ENCODE measurements at places on chromosomes 4 and X. TPM values are rescaled to one million over a fixed set of nuclear protein-coding genes. Genes with fewer than 3 reads are reported as not detected.

DNA sequence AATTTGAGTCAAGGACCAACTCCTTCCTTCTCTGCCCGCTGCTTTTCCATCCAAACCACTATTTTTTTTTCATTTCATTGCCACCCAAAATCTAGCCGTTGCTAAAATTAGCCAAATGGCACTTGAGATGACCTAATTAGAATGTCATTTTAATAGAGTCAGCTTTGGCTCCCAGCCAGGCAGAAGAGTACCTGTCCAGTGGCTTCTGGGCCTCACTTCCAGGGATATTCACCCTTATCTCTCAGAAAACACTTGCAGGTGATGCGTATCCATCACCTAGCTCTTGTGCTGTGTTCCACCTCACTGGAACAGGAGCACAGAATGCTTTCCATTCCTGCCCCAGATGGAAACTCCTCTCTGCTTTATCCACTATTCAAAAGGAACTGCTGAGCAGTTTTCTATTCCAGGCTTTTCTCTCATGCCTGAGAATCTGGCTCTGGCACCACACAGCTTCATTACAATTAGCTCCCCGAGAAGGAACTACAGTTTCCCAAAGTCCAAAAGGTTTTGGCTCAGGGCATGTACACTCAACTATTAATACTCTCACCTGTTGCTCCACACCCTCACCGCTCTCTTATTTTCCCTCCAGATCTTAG is 18.5 kb downstream of the MAGEA9B start:
- no peaks in the 10 kb centered on the region for H3K36me3 ChIP-seq
- no peak overlapping the region for H3K4me3 ChIP-seq
- DNase-seq = no peak
- no peaks in the 10 kb centered on the region for H3K27me3 ChIP-seq
- H3K27ac ChIP-seq = no peak overlapping the region

GRCh38 chrX:137101273-137101990 is 67.6 kb upstream of the GPR101 start:
- DNase-seq = no peak
- H3K36me3 ChIP-seq = no peaks in the 10 kb centered on the region
- no peak overlapping the region for H3K27ac ChIP-seq
- peaks cover 27% of the 10 kb centered on the region for H3K27me3 ChIP-seq
- no peaks in the 10 kb centered on the region for H3K4me1 ChIP-seq

The TAF1 gene
- total RNA-seq = 46.5 TPM

DNA sequence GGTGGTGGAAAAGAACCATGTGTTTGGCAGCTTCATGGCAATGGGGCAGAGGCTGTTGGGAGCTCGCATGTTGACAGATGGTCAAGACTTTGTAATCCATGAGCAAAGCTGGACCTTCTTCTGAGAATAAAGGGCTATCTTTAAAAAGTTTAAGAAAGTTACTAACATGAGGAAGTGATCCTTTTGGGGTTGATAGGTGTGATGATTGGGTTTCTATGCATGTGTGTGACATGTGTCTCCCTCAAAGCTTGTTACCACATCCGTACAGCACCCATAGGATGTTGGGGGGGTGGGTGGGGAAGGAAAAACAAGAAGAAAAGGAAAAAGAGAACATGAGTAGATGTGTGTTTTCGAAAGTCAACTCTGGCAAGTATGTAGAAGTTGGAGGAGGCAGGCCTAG is 123.0 kb upstream of the TLR3 start:
- no peak for DNase-seq
- no peaks in the 10 kb centered on the region for H3K36me3 ChIP-seq
- no peak overlapping the region for H3K27ac ChIP-seq
- peaks cover 13% of the 10 kb centered on the region for H3K4me1 ChIP-seq
- H3K4me3 ChIP-seq = no peak overlapping the region

The PAGE5 gene
- total RNA-seq = not detected

- peaks cover 3% of the 10 kb centered on the region for H3K4me1 ChIP-seq
- H3K4me3 ChIP-seq = no peak overlapping the region
- H3K27ac ChIP-seq = no peak overlapping the region
- no peak for DNase-seq
- H3K36me3 ChIP-seq = no peaks in the 10 kb centered on the region
These were observed 133.4 kb downstream of the AREG start for GRCh38 chr4:74578329-74578728.

DNA sequence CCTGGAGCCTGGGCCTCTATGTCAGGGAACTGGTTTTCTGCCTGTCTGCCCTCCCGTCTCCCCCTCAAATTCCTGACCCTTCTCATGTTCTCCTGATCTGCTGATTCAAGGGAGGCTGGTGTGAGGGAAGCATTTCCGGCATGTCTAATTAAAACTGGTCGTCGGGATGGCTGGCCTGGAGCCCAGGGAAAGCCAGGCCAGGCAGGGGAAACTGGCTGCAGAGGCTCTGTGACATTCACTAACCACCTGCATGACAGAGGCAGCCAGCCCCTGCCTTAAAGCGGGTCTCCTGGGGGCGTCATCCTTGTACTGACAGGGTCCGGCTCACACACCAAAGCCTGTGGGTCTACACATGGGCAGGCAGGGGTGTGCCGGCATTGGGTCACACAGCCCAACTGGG is 35.2 kb downstream of the ABLIM2 start:
- no peak for DNase-seq
- peak overlapping the region; percentile 78 for H3K27ac ChIP-seq

- peaks cover 52% of the 10 kb centered on the region for H3K36me3 ChIP-seq
- no peak overlapping the region for H3K4me3 ChIP-seq
- H3K4me1 ChIP-seq = no peaks in the 10 kb centered on the region
- H3K27ac ChIP-seq = no peak overlapping the region
These were observed 16.2 kb downstream of the NELFA start for GRCh38 chr4:1992468-1993168.

GRCh38 chr4:17230727-17231126 is 281.2 kb downstream of the QDPR start:
- peaks cover 17% of the 10 kb centered on the region for H3K4me1 ChIP-seq
- no peak overlapping the region for H3K27ac ChIP-seq
- no peak overlapping the region for H3K4me3 ChIP-seq
- H3K27me3 ChIP-seq = no peaks in the 10 kb centered on the region
- no peaks in the 10 kb centered on the region for H3K36me3 ChIP-seq
- no peak for DNase-seq

- H3K4me3 ChIP-seq = no peak overlapping the region
- H3K4me1 ChIP-seq = no peaks in the 10 kb centered on the region
- no peaks in the 10 kb centered on the region for H3K36me3 ChIP-seq
- no peak overlapping the region for H3K27ac ChIP-seq
These were observed 141.8 kb downstream of the MXRA5 start for GRCh38 chrX:3204606-3205005.

The SPANXC gene
- not detected for total RNA-seq

The UGT2B10 gene
- total RNA-seq = not detected

The KCNIP4 gene
- total RNA-seq = 2.6 TPM

The IGSF1 gene
- 8.8 TPM for total RNA-seq

DNA sequence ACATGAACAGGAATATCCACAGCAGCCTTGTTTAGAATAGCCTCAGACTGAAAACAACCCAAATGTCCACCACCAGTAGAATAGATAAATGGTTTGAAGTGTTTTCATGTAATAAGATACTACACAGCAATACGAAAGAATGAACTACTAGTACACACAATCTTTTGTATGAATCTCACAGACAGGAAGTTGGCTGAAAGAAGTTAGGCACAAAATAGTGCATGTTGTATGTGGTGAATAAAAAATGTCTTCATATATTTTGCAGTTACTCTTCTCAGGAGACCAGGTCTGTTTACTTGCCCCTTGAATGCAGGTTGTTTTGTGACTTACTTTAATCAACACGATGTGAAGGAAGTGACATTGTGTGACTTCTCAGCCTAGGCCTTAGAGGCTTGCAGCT is 75.9 kb upstream of the LEF1 start:
- peaks cover 24% of the 10 kb centered on the region for H3K4me1 ChIP-seq
- no peaks in the 10 kb centered on the region for H3K27me3 ChIP-seq
- no peak for DNase-seq
- H3K36me3 ChIP-seq = peaks cover 5% of the 10 kb centered on the region
- no peak overlapping the region for H3K4me3 ChIP-seq

- no peak for DNase-seq
- no peaks in the 10 kb centered on the region for H3K36me3 ChIP-seq
- H3K27me3 ChIP-seq = peaks cover 42% of the 10 kb centered on the region
- no peak overlapping the region for H3K27ac ChIP-seq
- peaks cover 6% of the 10 kb centered on the region for H3K4me1 ChIP-seq
- no peak overlapping the region for H3K4me3 ChIP-seq
These were observed 43.0 kb upstream of the HMX1 start for GRCh38 chr4:8914461-8915171.

GRCh38 chrX:131802836-131803626 is 220.1 kb upstream of the STK26 start:
- peaks cover 30% of the 10 kb centered on the region for H3K36me3 ChIP-seq
- no peak overlapping the region for H3K4me3 ChIP-seq
- H3K27ac ChIP-seq = no peak overlapping the region
- no peak for DNase-seq
- H3K4me1 ChIP-seq = no peaks in the 10 kb centered on the region
- H3K27me3 ChIP-seq = no peaks in the 10 kb centered on the region

- H3K4me3 ChIP-seq = no peak overlapping the region
- H3K4me1 ChIP-seq = peaks cover 2% of the 10 kb centered on the region
- H3K27ac ChIP-seq = no peak overlapping the region
These were observed 11.1 kb upstream of the LRAT start for GRCh38 chr4:154732669-154733068.

GRCh38 chrX:24619647-24620046 is 27.5 kb downstream of the PCYT1B start:
- H3K4me3 ChIP-seq = no peak overlapping the region
- H3K36me3 ChIP-seq = peaks cover 5% of the 10 kb centered on the region
- no peak overlapping the region for H3K27ac ChIP-seq
- H3K27me3 ChIP-seq = no peaks in the 10 kb centered on the region
- H3K4me1 ChIP-seq = peaks cover 16% of the 10 kb centered on the region

GRCh38 chr4:175380841-175381240 is 431.2 kb downstream of the GPM6A start:
- H3K36me3 ChIP-seq = no peaks in the 10 kb centered on the region
- H3K27ac ChIP-seq = no peak overlapping the region
- no peaks in the 10 kb centered on the region for H3K27me3 ChIP-seq
- no peak for DNase-seq
- H3K4me3 ChIP-seq = no peak overlapping the region

DNA sequence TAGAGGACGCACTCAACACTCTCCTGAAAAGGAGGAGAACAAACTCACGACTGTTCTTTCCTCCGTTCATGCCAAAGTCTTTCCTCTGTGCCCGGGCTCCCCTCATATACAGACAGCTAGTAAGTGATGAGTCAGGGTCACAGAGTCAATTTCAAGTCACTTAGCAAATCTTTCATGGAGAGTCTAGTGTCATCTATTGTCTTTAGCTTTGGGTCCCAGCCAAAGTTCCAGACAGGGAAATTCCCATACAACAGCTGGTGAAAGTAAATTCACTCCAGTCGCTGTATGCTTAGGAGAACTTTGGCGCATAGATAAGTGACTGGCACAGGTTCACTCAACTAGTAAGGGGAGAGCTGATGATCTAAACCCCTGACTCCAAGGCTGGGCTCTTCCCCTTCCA is 226.5 kb downstream of the MID1 start:
- H3K27me3 ChIP-seq = no peaks in the 10 kb centered on the region
- H3K36me3 ChIP-seq = no peaks in the 10 kb centered on the region
- no peak overlapping the region for H3K4me3 ChIP-seq
- no peak for DNase-seq
- no peaks in the 10 kb centered on the region for H3K4me1 ChIP-seq
- no peak overlapping the region for H3K27ac ChIP-seq

DNA sequence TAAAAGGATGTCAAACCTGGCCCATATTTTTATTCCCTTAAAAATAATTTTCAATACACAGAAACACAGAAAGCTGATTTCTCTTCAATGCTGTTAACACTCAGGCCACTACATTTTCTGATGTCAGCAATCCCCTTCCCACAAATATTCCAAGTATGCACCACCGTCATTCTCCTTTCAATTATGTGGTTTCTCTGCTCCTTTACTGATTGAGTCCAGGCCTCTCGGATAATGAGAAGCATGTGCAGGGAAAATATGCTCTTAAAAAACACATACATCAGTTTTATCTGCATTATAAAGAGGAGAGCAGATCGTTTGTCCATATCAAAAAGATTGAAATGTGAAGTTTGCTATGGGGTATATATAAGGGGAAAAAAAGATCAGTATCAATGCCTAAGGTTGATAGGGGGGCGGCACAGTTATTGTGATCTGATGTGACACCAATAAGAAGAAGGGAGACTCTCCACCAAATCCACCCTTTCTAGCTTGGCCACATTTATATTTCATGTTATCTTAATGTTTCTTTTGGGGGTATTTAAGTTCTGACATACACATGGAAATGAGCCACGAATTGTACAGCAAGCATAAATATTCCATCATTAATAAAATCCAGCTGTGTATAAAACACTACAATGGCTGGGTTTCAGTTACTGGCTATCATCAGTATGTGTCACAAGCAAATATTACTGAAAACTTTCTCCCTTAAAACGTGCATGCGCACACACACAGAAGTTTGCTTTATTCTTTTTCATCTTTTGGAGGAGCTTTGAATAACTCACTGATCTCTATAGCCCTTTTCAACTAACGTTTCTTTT is 6.4 kb downstream of the AMOT start:
- no peaks in the 10 kb centered on the region for H3K27me3 ChIP-seq
- peak overlapping the region; percentile 47 for H3K4me3 ChIP-seq
- peak overlapping the region; percentile 95 for H3K27ac ChIP-seq
- H3K36me3 ChIP-seq = peaks cover 14% of the 10 kb centered on the region
- DNase-seq = no peak

- no peak overlapping the region for H3K4me3 ChIP-seq
- no peak for DNase-seq
- H3K27ac ChIP-seq = no peak overlapping the region
- H3K4me1 ChIP-seq = peaks cover 5% of the 10 kb centered on the region
These were observed 17.4 kb downstream of the COL4A5 start for GRCh38 chrX:108456971-108457477.

DNA sequence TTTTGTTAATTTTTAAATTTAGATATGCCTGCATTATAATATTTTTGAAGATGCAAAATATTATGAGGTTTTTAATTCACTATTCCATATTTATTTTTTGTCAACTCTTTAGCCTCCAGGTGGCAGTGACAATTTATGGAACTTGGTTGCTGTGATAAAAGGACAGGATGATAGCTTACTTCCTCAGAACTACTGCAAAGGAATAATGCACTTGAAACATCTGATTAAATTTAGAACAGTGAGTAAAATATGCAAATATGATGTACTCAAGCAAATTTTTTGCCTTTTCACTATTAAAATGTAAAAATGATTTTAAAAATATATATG is 45.1 kb downstream of the SPATA4 start:
- H3K4me3 ChIP-seq = no peak overlapping the region
- H3K27ac ChIP-seq = no peak overlapping the region
- no peaks in the 10 kb centered on the region for H3K27me3 ChIP-seq
- H3K4me1 ChIP-seq = peaks cover 4% of the 10 kb centered on the region
- no peak for DNase-seq
- no peaks in the 10 kb centered on the region for H3K36me3 ChIP-seq

The ANOS1 gene
- total RNA-seq = 5.1 TPM

GRCh38 chrX:153055871-153056749 is at the start of gene PNMA3:
Gene PNMA3, plus strand, starts transcription at chrX:153056470. Its CDS starts 586 bp downstream, at chrX:153057056.
- no peak for DNase-seq
- H3K4me3 ChIP-seq = peak within 1 kb of the TSS; percentile 51
- no peaks in the 10 kb centered on the region for H3K36me3 ChIP-seq
- peaks cover 20% of the 10 kb centered on the region for H3K27me3 ChIP-seq
- no peak within 1 kb of the TSS for H3K27ac ChIP-seq
- peaks cover 8% of the 10 kb centered on the region for H3K4me1 ChIP-seq

- no peak for DNase-seq
- H3K27me3 ChIP-seq = no peaks in the 10 kb centered on the region
- H3K36me3 ChIP-seq = peaks cover 1% of the 10 kb centered on the region
- H3K4me3 ChIP-seq = no peak overlapping the region
These were observed 151.0 kb downstream of the TMEM164 start for GRCh38 chrX:110153896-110154295.

GRCh38 chr4:40681600-40681999 is 51.9 kb upstream of the RBM47 start:
- DNase-seq = no peak
- H3K27me3 ChIP-seq = no peaks in the 10 kb centered on the region
- no peak overlapping the region for H3K27ac ChIP-seq
- H3K4me1 ChIP-seq = no peaks in the 10 kb centered on the region
- H3K4me3 ChIP-seq = no peak overlapping the region
- no peaks in the 10 kb centered on the region for H3K36me3 ChIP-seq

Measured in mesothelial cell of epicardium (in vitro differentiated cells).